ENCODE measurements at places on chromosomes 4 and X.

- DNase-seq, result no peak
Measured at GRCh38 chr4:81756973-81757372, 285.3 kb upstream of the RASGEF1B start.

- no peak for DNase-seq
Measured at GRCh38 chr4:23135792-23136645, 443.3 kb downstream of the GBA3 start.

- DNase-seq, result no peak
Measured at GRCh38 chr4:10184041-10184440, 67.4 kb upstream of the WDR1 start.

DNA sequence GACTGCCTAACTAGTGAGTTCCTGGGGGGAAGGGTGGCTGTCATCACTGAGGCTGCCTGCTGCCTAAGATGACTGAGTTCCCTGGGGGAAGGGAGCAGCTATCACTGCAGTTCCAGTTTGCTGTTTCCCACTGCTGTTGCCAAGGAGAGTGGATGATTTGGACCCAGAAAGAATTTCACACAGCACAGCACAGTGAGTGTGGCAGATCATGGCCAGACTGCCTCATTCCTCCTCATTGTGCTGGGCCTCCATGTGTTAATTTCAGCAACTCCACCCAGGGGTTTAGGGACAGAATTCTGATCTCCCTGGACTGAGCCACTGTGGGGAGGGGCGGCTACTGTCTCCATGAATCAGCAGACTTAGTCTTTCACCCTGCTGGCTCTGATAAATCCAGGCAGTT is 125.0 kb downstream of the TEX13C start:
- DNase-seq, result no peak

- DNase-seq, result no peak
Measured at GRCh38 chr4:41015016-41015675, 199.2 kb downstream of the APBB2 start.

GRCh38 chr4:19999276-19999675 is 252.4 kb upstream of the SLIT2 start:
- no peak for DNase-seq

- DNase-seq, result no peak
Measured at GRCh38 chrX:25144043-25144940, 128.5 kb upstream of the ARX start.

GRCh38 chr4:139076016-139076744 is 60.6 kb downstream of the NOCT start:
- no peak for DNase-seq

DNA sequence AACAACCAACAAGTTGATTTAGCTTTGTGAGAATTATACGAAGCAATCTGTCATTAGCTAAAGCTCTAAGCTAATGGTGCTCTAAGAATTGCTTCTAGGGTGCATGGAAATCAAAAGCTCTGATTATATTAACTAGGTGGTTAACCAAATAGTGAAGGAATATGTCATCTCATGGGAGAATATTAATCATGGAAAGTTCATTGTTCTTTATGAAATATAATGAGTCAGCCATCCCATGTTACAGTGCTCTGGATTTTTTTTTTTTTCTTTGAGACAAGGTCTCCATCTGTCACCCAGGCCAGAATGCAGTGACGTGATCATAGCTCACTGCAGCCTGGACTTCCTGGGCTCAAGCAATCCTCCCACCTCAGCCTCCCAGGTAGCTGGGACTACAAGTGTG is 10.5 kb downstream of the DCAF8L2 start:
- no peak for DNase-seq

DNA sequence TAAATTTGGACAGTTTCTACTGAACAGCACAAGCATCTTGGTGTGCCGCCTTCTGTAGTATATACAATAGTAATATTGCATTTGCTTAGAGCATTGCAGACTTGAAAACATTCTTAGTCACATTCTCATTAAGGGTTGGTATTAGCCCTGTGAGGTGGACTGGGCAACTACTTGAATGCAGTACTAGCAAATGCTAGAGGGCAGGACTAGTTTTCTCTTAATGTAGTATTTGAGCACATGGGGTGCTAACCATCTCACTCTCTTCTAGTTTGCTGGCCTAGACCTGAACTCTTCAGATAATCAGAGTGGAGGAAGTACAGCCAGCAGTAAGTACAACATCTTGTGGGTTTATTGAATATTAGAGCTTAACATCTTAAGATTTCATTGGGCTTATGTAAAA is 3.2 kb downstream of the DDX3X start:
- DNase-seq, result no peak

GRCh38 chr4:24105327-24106038 is 215.6 kb upstream of the PPARGC1A start:
- no peak for DNase-seq

DNA sequence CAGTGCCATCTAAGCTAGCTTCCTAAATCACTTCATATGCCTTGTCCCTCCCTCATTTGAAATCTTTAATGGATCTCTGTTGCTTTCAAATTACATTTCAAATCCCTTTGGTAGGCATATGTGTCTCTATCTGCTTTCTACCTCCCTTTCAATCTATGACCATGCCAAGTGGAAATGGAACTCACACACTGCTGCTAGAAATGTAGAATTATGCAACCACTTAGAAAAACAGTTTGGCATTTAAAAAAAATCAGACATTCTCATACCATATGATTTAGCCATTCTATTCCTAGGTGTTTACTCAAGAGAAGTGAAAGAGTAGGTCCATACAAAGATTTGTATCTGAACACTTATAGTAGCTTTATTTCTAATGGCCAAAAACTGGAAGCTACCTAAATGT is 413.5 kb upstream of the INTU start:
- no peak for DNase-seq

DNA sequence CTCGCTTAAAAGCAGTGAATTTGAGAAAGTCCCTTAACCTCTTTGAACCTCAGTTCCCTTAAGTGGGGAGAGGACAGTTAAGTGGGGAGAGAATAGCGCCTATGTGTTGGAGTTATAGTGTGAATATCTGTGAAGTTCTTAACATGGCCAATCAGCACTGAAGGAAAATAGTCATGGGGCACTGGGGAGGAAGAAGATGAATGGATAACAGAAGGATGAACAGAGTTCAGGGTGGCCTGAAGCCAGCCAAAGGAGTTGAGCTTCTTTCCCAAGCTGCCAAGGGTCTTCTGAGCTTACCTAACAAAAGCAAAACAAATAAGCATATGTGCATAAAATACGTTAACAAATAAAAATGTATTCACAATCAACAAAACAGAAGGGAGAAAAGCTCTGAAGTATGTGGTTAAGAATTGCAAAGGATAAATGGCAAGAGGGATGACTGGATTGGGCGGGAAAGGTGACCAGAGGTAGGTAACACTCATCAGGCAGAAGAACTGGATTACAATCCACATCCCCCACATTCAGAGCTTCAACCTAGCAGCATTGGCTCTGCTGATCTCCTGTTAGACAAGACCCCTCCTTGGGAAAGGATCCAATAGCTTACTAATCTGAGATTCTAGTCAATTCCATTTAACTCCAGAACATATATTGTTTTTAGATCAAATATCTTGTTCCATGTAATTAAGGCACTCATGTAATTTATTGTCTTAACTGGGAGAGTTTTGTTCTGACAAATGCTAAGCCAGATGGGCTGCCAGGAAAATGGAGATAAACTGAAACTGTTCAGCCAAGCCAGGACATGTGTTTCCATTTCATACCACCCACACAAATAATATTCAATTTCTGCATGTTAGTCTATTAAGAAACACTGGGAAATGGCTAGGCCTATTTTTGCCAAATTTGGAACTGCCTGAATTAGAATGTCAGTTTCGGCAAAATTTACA is 221.2 kb downstream of the LDB2 start:
- no peak for DNase-seq

Data from cortex of kidney (tissue), 1 donor.